Activated CD4-positive, alpha-beta T cell treated with anti-CD3 and anti-CD28 coated beads for 36 hours (primary cell): ENCODE measurements at places on chromosomes 3 and 15. TPM values are rescaled to one million over a fixed set of nuclear protein-coding genes. Genes with fewer than 3 reads are reported as not detected.

PAK6 gene
- total RNA-seq, result 0.30 TPM

NMNAT3 gene
- 6.1 TPM for total RNA-seq

ACTL6A gene
- 113 TPM for total RNA-seq

MESP1 gene
- 4.6 TPM for total RNA-seq

ALDH1L1 gene
- total RNA-seq, result 0.18 TPM

TRIM42 gene
- not detected for total RNA-seq

GYG1 gene
- 14.0 TPM for total RNA-seq

IGDCC3 gene
- total RNA-seq, result not detected

PPIP5K1 gene
- 37.7 TPM for total RNA-seq

ACTC1 gene
- total RNA-seq, result not detected

DAZL gene
- total RNA-seq, result not detected

MOBP gene
- total RNA-seq, result not detected

SENP8 gene
- 3.4 TPM for total RNA-seq

LMAN1L gene
- not detected for total RNA-seq

POU1F1 gene
- total RNA-seq, result not detected
